NCI-H1105 (cell line): ENCODE measurements at places on chromosomes 4 and X.

- no peak for DNase-seq
Measured at GRCh38 chr4:6331018-6331417, 61.4 kb downstream of the WFS1 start.

DNA sequence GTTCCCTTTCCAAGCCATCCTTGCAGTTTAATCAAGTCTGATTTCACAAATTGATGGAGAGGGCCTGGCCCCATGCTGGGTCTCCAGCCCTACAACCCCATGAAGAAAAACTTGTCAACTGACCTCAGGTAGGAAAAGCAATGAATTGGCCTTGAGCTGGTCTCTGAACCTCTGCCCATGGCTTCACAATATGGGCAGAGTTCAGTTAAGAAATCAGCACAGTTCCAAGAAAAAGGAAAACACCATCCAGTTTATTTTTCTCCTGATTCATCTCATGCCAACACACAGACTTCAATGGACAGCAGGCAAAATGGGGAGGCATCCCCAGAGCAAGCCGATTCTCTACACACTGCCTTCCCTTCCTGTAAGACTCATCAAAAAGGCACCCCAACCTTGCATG lies 3.3 kb downstream of the RIPPLY1 start:
- DNase-seq = no peak

GRCh38 chr4:158822348-158822747 lies 53.5 kb downstream of the FNIP2 start:
- no peak for DNase-seq

- DNase-seq = no peak
Measured at GRCh38 chr4:8472158-8472688, 31.6 kb downstream of the TRMT44 start.

- DNase-seq = no peak
Measured at GRCh38 chrX:67787196-67787595, 243.4 kb downstream of the AR start.

DNA sequence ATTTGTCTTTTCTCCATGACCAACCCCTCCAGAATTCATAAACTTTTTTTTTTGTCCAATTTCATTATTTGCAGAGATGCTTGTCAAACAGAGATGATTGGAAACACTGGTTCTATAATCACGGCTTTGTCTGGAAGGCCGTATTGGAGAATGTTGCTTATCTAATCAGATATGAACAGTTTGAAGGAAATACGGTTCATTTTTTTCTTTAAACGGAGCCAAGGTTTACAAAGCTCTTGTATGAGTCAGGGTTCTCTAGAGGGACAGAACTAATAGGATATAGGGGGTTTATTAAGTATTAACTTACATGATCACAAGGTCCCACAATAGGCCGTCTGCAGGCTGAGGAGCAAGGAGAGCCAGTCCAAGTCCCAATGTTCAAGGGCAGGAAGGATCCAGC lies 1415.8 kb downstream of the C4orf33 start:
- DNase-seq = no peak

- DNase-seq = no peak
Measured at GRCh38 chr4:95386410-95386809, 162.4 kb downstream of the UNC5C start.

DNA sequence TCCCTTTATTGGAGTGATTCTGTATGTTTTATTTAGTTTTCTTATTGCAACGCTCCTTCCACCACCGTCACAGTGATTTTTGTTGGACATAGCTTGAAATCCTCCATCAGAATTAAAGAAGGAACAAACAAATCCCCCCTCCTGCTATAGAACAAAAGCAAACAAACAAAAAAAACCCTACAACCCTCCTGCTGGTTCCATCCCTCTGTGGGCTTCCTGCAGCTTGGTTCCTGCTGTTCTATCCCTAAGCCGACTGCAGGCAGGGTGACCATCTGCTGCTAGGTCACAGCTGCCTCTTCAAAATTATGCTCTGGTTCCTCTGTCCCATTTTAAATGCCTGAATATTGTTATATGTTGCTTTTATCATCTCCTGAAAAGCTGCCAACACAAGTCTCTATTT lies 116.8 kb upstream of the AGA start:
- DNase-seq = no peak

DNA sequence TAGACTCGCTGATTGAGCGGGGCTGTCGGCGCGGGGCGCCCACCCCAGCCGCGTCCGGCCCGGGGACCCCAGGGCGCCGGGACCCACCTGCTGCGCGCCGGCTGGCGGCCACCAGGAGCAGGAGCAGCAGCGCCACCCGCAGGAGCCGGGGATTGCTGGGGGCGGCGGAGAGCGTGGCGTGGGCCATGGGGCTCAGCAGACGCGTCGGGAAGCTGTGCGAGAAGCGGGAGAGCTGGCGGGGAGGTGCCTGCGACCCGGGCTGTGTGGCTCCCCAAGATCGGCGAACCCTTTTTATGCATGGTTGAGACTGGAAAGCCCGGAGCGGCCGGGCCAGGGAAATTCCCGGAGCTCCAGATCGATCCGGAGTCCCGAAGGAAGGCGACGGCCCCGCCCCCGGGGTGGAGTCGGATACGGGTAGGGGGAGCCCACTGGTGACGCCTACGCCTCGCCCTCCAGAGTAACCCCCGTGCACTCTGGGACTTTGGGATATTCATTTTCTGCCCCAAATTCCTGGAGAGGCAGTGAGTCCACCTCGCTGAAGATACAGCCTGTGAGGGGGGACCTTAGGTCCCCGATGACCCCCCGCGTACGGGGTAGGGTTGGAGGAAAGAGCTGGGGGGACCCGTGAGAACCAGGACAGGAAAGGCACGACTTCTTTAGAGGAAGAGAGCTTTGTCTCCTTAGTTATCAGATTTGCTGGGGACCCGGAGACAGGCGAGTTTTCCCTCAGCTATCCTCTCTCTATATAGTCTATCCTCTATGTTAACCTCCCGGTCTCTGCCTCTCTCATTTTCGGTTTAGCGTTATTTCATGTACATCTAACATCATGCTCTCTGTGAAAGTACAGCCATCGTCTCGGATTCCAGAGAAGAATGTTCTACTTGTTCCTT lies at the start of gene CXCL3:
TSS of gene CXCL3 (minus strand) at position 265 of the 890 bp plus-strand sequence. CDS start at position 187, 78 bp downstream.
- peak; percentile 9 for DNase-seq

DNA sequence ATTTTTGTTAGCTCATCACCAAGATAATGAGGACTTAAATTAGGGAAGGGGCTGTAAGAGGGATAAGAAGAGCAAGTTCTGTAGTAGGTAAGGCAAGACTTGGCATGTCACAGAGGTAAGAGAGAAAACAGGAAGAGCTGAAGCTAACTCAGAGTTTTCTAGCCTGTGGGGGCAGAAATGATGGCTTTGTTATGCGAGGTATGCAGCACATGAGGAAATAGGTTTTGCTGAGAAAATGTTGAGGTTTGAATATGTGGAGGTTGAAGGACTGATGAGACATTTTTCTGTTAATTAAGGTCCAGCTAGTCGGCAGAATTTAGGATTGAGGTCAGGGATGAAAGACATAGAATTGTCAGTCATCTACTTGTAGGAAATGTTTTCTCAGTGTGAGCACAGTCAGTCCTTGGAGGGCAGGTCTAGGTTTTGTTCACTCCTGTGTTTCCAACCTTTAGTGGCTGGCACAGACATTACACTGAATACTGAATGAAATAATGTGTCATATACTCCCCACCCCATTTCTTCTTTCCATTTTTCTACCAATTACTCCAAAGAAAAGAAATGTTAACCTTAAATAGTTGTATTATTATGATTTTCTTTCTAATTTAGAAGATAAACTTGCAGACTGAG lies 154.0 kb upstream of the AADAT start:
- no peak for DNase-seq

DNA sequence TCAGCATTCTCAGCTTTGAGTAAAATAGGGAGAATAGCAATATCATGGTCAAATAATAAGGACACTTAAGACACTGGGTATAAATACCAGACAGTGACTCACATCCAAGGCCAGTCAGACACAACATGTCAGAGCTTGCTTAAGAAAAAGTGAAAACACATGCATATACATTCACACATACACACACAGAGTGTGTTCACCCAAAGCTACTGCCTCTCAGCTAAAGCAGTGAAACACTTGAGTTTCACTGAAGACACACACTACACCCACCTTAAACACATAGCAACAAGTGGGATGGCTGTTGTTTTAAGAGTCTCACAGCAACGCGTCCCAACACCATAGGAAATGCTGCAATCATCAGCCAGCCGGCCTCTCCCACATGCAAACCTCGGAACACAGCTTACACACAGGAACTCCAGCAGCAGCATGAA lies 14.4 kb downstream of the SHROOM4 start:
- DNase-seq = no peak

- no peak for DNase-seq
Measured at GRCh38 chrX:153719238-153719637, 4.9 kb downstream of the BCAP31 start.

DNA sequence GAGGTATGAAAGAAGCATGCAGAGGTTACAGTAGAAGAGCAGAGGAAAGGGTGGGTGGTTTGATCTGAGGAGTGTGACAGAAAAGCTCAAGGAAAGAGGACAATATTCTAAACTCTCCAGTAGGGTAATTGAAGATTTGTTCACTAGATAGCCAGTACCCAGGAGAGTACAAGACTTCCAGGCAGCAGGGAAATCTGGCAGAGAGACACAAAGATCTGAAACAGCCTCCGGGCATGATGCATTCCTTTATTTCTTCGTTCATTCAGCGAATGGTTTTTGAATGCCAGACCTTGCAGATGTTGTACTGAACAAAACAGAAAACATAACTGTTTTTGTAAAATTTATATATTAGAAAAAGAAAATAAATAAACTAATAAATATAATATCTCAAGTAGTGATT lies 766.6 kb downstream of the FAT4 start:
- no peak for DNase-seq

DNA sequence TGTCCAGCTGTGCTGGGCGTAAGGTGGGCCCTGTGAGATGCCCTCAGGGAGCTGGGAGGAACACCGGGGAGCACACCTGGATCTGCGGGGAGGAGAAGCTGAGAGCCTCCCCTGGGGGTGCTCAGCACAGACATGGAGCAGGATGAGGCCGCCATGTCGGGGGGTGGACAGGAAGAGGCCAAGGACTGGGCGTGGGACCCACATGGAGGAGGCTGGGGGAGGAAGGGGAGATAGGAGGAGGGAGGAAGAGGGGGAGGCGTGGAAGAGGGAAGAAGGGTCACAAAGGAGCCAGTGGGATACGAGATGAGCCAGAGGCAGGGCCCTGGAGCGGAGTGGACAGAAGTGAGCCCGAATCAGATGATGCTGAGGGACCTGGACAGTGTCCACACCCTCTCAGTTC lies 66.3 kb downstream of the ZFYVE28 start:
- no peak for DNase-seq

- DNase-seq = no peak
Measured at GRCh38 chr4:143713955-143714625, 13.6 kb upstream of the FREM3 start.
